ENCODE measurements at places on chromosomes 12 and 14. TPM values are rescaled to one million over a fixed set of nuclear protein-coding genes. Genes with fewer than 3 reads are reported as not detected.

- H3K27ac ChIP-seq = no peak overlapping the region
- no peak overlapping the region for H3K4me3 ChIP-seq
- no peaks in the 10 kb centered on the region for H3K36me3 ChIP-seq
- H3K4me1 ChIP-seq = no peaks in the 10 kb centered on the region
- DNase-seq = no peak
These were observed 126.7 kb upstream of the MDM1 start for GRCh38 chr12:68458866-68459265.

- H3K4me3 ChIP-seq = no peak overlapping the region
- H3K27ac ChIP-seq = no peak overlapping the region
- no peaks in the 10 kb centered on the region for H3K27me3 ChIP-seq
- no peak for DNase-seq
- no peaks in the 10 kb centered on the region for H3K4me1 ChIP-seq
- no peaks in the 10 kb centered on the region for H3K36me3 ChIP-seq
These were observed 12.1 kb upstream of the SCARB1 start for GRCh38 chr12:124875803-124876132.

GRCh38 chr14:104250175-104250574, 111.8 kb downstream of the KIF26A start:
- H3K4me1 ChIP-seq = no peaks in the 10 kb centered on the region
- DNase-seq = no peak
- H3K27me3 ChIP-seq = no peaks in the 10 kb centered on the region

GRCh38 chr14:101227611-101228594, 324.4 kb upstream of the RTL1 start:
- DNase-seq = no peak
- H3K4me3 ChIP-seq = no peak overlapping the region
- no peaks in the 10 kb centered on the region for H3K36me3 ChIP-seq

GRCh38 chr12:92076101-92076500, 69.5 kb downstream of the BTG1 start:
- no peaks in the 10 kb centered on the region for H3K27me3 ChIP-seq
- no peak overlapping the region for H3K4me3 ChIP-seq
- no peaks in the 10 kb centered on the region for H3K36me3 ChIP-seq
- peaks cover 33% of the 10 kb centered on the region for H3K4me1 ChIP-seq

Gene CFAP54
- total RNA-seq = 5.0 TPM

DNA sequence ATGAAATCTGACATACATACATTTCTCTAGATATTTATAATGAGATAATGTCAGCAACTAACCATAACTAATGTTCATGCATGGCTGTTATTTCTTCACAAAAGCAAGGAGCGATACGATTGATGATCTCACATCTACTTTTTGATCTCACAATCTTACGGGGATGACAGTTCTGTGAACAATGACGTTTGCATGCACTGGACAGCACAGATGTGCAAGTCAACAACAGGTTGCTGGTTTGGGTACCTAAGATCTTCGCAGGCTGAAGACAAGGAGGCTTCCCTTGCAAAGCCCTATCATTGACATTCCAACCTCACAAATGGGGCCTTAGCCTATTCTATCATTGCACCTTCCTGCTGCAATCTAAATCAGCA, 53.6 kb downstream of the C12orf42 start:
- no peaks in the 10 kb centered on the region for H3K4me1 ChIP-seq
- H3K27me3 ChIP-seq = no peaks in the 10 kb centered on the region
- no peak overlapping the region for H3K27ac ChIP-seq
- no peaks in the 10 kb centered on the region for H3K36me3 ChIP-seq
- no peak for DNase-seq
- H3K4me3 ChIP-seq = no peak overlapping the region

DNA sequence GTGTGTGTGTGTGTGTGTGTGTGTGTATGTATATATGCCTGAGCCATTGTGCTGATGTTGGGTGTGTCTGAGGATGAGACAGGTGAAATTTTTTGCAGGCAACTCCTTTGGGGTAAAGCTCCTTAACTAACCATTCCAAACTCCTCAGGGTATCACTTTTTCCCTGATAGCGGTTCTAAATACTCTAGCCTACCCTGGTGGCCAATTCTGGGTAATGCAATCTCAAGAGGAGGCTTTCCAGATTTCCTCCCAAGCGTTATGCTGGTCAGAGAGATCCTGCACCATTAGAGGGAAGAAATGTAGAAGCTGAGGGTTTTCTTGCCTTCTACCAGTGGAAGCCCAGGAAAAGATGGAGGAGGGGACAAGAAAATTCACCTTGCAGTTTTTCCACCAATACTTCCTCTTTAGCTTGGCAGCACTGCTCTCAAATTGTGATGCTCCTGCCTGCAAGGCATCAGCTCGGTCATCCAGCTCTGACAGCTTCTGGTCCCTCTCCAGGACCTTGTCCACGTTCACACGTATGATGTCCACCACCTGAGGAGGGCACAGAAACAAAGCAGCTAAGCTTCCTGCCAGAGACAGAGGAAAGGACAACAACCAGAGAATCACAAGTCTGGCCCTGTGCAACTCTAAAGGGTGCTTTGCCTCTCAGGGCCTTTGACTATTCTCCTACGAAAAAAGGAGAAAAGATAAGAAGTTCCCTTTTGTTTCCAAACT, 4.9 kb downstream of the VAMP1 start:
- no peak for DNase-seq
- H3K27me3 ChIP-seq = no peaks in the 10 kb centered on the region
- H3K4me3 ChIP-seq = no peak overlapping the region
- peaks cover 40% of the 10 kb centered on the region for H3K36me3 ChIP-seq
- peaks cover 40% of the 10 kb centered on the region for H3K4me1 ChIP-seq

DNA sequence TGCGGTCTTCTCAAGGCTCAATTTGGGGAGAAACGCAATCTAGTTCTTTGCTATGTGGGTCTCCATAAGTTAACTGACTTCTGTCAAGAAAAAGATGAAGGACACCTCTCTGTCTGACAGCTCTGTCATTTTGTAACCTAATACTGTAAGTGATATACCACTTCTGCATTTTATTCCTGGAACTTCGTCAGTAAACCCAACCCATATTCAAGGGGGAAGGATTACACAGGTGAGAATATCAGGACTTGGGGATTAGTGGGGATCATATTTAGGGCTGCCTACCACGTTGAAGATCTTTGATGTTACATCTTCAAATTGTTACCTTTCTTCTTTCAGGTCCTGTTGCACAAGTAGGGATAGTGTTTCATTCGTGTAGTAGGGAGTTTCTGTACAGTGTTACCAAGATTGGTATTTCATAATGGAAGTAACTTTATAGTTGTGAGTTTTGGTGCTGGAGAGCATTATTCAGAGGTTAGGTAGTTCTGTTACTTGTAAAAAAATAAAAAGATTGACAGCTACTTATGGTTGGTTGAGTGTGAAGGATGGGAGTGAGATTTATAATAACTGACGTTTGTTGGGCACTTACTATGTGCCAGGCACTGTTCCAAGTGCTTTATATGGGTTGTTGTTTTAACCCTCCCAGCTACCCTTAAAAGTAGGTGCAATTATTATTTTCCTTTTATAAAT, 1.6 kb downstream of the TMEM260 start:
- H3K36me3 ChIP-seq = no peaks in the 10 kb centered on the region
- H3K4me1 ChIP-seq = peaks cover 24% of the 10 kb centered on the region
- peak overlapping the region; percentile 90 for H3K4me3 ChIP-seq
- H3K27me3 ChIP-seq = no peaks in the 10 kb centered on the region
- H3K27ac ChIP-seq = no peak overlapping the region

GRCh38 chr12:81378601-81379285, 300.9 kb downstream of the ACSS3 start:
- H3K27ac ChIP-seq = no peak overlapping the region
- H3K4me3 ChIP-seq = no peak overlapping the region
- no peaks in the 10 kb centered on the region for H3K27me3 ChIP-seq
- no peaks in the 10 kb centered on the region for H3K4me1 ChIP-seq

GRCh38 chr12:65603438-65604351, 220.6 kb upstream of the HMGA2 start:
- no peaks in the 10 kb centered on the region for H3K36me3 ChIP-seq
- no peaks in the 10 kb centered on the region for H3K4me1 ChIP-seq
- peaks cover 9% of the 10 kb centered on the region for H3K27me3 ChIP-seq
- H3K4me3 ChIP-seq = peak overlapping the region; percentile 1

- H3K27ac ChIP-seq = no peak overlapping the region
- H3K36me3 ChIP-seq = no peaks in the 10 kb centered on the region
- peaks cover 100% of the 10 kb centered on the region for H3K27me3 ChIP-seq
- no peak for DNase-seq
- peaks cover 29% of the 10 kb centered on the region for H3K4me1 ChIP-seq
These were observed 862 bp upstream of the HOTAIR start for GRCh38 chr12:53975479-53976152.

DNA sequence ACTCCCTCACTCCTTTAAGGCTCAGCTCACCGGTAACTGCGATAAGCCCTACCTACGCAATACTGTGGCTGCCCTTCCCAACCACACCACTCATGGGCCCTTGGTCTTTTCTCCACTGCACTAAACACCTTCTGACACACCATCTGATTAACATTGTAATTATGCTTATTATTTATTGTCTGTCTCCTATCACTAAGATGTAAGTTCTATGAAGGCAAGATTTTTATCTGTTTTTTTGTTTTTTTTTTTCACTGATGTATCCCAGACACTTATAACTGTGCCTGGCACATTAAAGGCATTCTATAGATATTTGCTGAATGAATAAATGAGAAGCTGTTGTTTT, 34.2 kb upstream of the PYGL start:
- no peak for DNase-seq
- no peak overlapping the region for H3K4me3 ChIP-seq
- no peaks in the 10 kb centered on the region for H3K4me1 ChIP-seq
- no peaks in the 10 kb centered on the region for H3K27me3 ChIP-seq

Gene PRR4
- total RNA-seq = 1.3 TPM

GRCh38 chr12:121933522-121934308, 15.3 kb downstream of the CFAP251 start:
- no peak overlapping the region for H3K4me3 ChIP-seq
- H3K36me3 ChIP-seq = no peaks in the 10 kb centered on the region
- no peak for DNase-seq
- H3K27ac ChIP-seq = no peak overlapping the region

- H3K4me1 ChIP-seq = no peaks in the 10 kb centered on the region
- H3K27ac ChIP-seq = peak overlapping the region; percentile 86
- no peak for DNase-seq
- H3K4me3 ChIP-seq = no peak overlapping the region
- H3K27me3 ChIP-seq = no peaks in the 10 kb centered on the region
- peaks cover 6% of the 10 kb centered on the region for H3K36me3 ChIP-seq
These were observed 2.4 kb downstream of the ULK1 start for GRCh38 chr12:131896811-131897270.

Gene TAS2R42
- not detected for total RNA-seq

DNA sequence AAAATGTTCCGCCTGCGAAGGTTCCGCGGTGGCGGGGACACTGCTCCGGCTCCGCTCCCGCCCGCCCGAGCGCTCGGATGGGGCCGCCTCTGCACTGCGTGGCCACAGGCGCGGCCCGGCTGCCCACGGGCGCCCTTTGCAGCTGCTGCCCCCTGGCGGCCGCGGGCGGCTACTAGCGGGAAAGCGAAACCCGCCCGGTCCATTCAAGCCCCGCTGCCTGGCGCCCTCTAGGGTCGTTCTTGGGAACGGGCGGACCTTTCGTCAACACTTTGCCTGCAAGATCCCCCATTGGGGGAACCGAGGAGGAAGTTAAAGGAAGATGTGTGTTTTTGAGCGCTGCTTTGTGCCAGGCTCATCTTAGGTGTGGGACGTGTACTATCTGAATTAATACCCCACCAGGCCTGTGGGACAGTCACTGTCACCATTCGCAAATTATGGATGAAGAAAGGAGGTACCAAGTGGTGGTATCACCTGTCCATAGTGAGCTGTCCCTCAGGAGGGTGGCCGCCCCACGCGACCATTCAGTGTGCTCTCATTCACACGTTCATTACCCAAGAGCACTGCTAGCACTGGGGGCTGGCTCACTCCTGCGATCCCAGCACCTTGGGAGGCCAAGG, 19.4 kb downstream of the GPR132 start:
- H3K4me3 ChIP-seq = no peak overlapping the region
- H3K36me3 ChIP-seq = no peaks in the 10 kb centered on the region
- peak; percentile 94 for DNase-seq
- H3K27ac ChIP-seq = no peak overlapping the region

- H3K4me3 ChIP-seq = no peak overlapping the region
- peaks cover 5% of the 10 kb centered on the region for H3K4me1 ChIP-seq
- H3K27me3 ChIP-seq = no peaks in the 10 kb centered on the region
- H3K27ac ChIP-seq = no peak overlapping the region
- H3K36me3 ChIP-seq = no peaks in the 10 kb centered on the region
These were observed 178.1 kb upstream of the NOVA1 start for GRCh38 chr14:26775765-26776563.

DNA sequence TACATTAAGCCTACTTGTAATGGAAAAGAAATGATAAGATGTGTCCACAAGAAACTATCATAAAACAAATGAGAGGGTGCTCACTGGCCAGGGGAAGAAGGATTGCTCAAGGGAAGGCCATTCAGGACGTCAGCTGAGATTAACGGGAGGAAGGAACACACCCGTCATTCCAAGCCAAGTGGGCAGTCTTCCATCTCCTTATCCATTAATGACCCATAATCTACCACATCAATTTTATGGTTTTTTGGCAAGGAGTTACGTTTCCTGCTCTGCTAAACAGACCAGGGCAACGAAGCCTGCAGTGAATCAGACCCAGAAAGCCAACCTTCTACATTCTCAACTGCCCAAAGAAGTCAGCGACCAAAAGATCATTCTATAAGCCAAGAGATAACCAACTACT, 25.1 kb downstream of the PRKAB1 start:
- no peak overlapping the region for H3K4me3 ChIP-seq
- H3K36me3 ChIP-seq = no peaks in the 10 kb centered on the region
- no peak for DNase-seq
- no peak overlapping the region for H3K27ac ChIP-seq
- H3K4me1 ChIP-seq = no peaks in the 10 kb centered on the region
- no peaks in the 10 kb centered on the region for H3K27me3 ChIP-seq

Gene VDR
- total RNA-seq = 1.2 TPM

DNA sequence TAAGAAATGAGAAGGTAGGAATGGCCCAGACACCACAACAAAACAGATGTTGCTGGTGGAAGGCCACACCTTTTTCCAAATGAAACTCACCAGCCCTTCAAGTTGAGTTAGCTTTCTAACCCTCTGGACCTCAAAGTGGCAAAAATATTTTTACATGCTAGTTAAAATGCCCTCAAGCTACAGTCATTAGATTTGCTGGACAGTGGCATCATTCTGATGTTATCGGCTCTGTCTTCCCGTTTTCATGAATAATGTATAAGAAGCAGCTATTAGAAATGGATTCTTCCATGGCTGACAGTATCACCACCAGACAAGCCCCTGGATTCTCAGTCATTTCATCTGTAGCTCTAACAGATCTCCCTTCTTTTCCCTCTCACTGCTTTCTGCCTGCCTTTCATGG, 37.1 kb upstream of the PLXNC1 start:
- H3K4me3 ChIP-seq = no peak overlapping the region
- DNase-seq = no peak
- no peaks in the 10 kb centered on the region for H3K27me3 ChIP-seq
- no peaks in the 10 kb centered on the region for H3K4me1 ChIP-seq

GRCh38 chr12:123152833-123153232, 1.9 kb upstream of the PITPNM2 start:
- H3K4me1 ChIP-seq = peaks cover 23% of the 10 kb centered on the region
- no peak overlapping the region for H3K27ac ChIP-seq
- no peaks in the 10 kb centered on the region for H3K27me3 ChIP-seq
- no peak overlapping the region for H3K4me3 ChIP-seq

All from sigmoid colon (tissue), 7 donors.